ENCODE measurements at places on chromosomes 13 and 19.
A peak's percentile ranks its signal among the peaks of the same experiment; 100 is the strongest.

DNA sequence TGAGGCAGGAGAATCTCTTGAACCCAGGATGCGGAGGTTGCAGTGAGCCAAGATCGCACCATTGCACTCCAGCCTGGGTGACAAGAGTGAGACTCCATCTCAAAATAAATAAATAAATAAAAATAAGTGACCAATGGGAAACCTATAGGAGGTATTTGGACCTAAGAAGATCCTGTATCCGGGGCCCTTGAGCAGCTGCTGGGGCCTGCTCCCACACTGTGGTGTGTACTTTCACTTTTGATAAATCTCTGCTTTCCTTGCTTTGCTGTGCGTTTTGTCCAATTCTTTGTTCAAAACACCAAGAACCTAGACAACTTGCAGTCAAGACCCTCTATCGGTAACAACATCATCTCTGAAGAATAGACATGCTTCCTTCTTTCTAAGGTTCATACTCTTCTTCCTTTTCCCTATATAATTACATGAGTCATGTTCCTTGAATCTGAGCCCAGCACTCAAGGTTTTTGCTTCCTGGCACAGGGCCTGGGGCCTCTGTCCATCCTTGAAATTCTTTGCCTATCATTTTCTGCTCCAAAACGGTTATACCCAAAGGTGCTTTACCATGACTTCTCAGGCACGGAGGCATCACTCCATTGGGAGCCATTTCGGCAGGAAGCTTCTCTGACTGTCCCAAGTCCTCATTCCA lies 14.2 kb upstream of the PNMA8C start:
- DNase-seq: no peak

DNA sequence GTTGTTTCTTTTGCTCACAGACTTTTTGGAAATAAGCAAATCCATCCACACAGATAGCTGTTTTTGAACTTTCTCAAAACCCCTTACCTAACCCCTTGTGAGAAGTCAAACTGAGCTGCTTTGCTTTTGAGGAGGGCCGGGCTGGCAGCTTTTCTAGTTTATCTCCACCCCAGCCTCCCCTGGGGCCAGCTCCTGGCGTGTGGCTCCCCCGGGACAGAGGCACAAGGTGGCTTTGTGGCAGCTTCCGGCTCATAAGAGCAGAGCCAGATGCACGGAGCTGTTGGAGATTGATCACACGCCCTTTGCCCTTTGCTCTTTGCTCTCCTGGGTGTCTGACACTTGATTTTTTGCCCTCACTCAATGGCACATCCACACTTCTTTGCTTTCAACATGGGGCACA lies 24.9 kb upstream of the RNF113B start:
- DNase-seq: peak; percentile 17

- no peak for DNase-seq
Observed at GRCh38 chr19:13086341-13086740, 16.3 kb downstream of the LYL1 start.

DNA sequence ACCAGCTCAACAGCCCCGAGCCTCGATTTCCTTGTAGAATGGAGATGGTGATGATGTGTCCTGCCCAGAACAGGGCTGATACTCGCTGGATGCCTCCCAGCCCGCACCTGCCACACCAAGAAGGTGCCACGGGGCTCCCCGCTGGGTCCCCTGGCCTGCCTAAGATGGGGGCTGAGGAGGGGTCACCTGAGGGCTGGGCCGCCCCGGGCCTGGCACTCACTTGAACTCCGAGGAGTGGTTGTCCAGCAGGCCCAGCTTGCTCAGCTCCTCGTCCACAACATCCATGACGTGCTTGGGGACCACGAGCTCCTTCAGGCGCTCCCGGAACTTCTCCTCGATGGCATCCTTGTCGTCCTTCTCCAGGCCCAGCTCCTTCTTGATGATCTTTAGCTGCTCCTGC lies 14.4 kb downstream of the LONP1 start:
- no peak for DNase-seq

GRCh38 chr13:114281351-114282040 lies at the start of gene UPF3A:
TSS of gene UPF3A (plus strand) at chr13:114281601. CDS start at chr13:114281640, 39 bp downstream.
- DNase-seq: peak; percentile 62

- DNase-seq: no peak
Observed at GRCh38 chr13:100824366-100824765, 149.8 kb upstream of the TMTC4 start.

- DNase-seq: no peak
Observed at GRCh38 chr19:23783636-23784035, 24.9 kb upstream of the ZNF681 start.

GRCh38 chr19:51094696-51095279 lies 12.1 kb upstream of the KLK14 start:
- DNase-seq: no peak

DNA sequence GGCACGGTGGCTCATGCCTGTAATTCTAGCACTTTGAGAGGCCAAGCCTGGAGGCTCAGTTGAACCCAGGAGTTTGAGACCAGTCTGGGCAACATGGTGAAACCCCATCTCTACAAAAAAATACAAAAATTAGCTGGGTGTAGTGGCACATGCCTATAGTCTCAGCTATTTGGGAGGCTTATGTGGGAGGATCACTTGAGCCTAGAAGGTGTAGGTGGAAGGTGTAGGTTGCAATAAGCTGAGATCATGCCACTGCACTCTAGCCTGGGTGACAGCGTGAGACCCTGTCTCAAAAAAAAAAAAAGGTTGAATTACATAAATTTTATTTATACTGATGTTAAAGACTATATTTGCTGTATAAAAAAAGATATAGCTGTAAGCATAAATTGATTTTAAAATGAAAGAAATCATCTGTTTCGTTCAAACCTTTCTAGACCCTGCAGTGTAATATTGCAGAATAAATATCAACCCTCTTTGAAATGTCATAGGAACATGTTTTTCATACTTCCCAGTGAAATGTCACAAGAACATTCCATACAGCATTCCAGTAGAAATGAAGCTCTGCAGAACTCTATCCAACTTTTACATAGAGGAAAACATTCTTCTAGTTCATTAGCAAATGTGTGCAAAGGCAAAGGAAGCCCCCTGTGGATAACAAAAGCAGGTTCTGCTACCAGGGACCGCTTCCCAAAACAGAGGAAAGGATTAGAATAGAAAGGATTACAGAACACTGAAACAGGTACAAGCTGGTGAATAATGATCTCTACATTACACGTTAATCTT lies 76.0 kb downstream of the CAB39L start:
- no peak for DNase-seq

DNA sequence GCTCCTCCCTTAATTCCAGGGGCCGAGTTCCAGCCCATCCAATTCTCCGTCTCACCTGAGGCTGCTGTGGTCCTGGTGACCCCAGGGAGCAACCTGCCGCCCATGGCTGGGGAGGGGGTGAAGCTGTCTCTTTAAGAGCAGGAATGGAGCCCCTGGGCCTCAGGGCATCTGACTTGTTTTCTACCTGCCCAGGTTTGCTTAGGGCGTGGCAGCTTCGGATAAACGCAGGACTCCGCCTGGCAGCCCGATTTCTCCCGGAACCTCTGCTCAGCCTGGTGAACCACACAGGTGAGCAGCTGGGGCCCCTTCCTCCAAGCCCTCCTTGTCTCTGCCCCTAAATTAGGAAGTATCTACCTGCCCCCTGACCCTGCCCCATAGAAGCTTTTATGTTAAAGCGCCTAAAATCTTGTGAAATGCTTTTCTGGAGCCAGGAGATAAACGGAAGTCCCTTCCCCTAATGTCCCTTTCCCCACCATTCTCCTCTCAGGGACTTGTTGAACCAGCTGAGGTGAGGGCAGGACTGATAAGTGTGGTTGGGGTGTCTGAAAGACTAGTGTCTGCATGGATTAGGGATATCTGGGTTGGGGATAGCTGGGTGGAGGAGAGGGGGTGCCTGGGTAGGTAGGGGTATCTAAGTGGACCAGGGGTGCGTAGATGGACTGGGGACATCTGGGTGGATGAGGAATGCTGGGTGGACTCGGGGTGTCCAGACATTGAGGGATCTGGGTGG lies 614 bp downstream of the FXYD3 start:
- DNase-seq: no peak

- DNase-seq: no peak
Observed at GRCh38 chr19:45243144-45243732, 2.0 kb downstream of the EXOC3L2 start.

DNA sequence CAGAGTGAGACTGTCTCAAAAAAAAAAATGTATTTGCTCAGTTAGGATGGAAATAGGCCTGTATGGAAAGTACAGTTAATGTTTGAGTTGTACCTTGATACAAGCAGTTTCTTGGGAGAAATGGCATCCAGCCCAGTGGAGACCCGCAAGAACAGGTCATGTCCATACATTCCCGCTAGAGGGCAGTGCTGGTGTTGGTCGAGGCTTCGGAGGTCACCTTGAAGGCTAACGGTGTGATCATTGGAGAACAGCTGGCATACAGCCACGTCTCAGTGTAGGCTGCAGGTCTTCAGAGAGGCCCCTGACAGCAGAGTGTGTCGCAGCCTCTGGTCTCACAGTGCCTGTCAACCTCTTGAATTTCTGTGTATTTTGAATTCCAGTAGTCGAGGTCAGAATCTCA lies 7.5 kb downstream of the ZNF610 start:
- no peak for DNase-seq

- no peak for DNase-seq
Observed at GRCh38 chr13:62747152-62747551, 1331.5 kb upstream of the PCDH20 start.
